GM23338 (cell line): ENCODE measurements at places on chromosomes 4 and X.

- no peak for DNase-seq
These were observed 95.2 kb downstream of the GPAT3 start for GRCh38 chr4:83631066-83631465.

DNA sequence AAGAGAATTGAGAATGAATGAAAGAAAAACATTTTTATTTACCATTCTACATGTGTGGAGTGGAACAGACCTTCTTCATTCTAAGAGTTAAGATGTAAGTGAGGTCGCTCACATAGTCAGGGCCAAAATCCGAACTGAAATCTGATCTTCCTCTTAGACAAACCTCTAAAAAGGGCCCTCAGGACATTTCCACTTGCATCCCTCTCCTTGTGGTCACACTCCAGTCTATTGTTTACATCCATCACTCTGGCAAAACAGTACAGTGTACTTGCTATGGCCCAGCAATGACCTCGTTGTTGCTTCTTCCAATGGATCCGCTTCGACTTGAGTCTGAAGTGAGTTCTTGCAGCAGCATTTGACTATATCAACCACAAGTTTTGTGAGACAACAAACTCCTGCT, 54.2 kb downstream of the MOSPD2 start:
- DNase-seq: no peak

DNA sequence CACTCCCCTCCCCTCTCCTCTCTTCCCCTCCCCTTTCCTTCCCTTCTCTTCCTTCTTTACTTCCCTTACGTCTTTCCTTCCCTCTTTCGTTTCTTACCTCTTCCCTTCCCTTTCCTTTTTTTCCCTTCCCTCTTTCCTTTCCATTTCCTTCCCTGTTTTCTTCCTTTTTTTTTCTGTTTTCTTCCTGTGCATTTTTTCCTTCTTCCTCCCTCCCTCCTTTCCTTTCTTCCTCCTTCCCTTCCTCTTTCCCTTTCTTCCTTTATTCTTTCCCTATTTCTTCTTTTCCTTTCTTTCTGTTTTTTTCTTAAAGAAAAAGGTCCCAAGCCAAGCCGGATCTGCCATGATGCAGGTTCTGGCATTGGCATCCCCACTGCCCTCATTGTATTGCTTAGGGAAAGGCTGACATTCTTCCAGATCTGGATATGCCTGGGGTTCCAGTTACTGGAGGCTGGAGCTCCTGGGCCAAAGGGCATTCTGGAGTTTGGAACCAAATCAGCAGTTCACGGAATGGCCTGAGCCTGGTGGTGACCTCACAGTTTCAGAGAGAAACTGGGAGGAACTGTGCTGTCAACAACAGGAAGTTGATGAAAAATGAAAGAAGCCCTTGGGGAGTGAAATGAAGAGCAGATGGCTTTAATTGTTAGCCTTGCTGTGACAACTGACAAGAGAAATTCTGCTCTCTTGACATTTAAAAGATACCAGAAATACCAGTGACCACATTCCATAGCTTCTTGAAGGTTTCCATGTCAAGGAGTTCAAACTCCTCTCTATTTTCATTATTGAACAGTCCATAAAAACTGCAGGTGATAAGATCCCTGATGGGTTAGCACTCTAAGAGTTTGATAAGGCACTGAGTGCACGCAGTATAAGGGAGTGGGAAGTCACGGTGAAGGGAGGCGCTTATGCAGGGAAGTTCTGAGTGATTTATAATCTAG, 622.1 kb downstream of the SPRY1 start:
- peak; percentile 6 for DNase-seq

DNA sequence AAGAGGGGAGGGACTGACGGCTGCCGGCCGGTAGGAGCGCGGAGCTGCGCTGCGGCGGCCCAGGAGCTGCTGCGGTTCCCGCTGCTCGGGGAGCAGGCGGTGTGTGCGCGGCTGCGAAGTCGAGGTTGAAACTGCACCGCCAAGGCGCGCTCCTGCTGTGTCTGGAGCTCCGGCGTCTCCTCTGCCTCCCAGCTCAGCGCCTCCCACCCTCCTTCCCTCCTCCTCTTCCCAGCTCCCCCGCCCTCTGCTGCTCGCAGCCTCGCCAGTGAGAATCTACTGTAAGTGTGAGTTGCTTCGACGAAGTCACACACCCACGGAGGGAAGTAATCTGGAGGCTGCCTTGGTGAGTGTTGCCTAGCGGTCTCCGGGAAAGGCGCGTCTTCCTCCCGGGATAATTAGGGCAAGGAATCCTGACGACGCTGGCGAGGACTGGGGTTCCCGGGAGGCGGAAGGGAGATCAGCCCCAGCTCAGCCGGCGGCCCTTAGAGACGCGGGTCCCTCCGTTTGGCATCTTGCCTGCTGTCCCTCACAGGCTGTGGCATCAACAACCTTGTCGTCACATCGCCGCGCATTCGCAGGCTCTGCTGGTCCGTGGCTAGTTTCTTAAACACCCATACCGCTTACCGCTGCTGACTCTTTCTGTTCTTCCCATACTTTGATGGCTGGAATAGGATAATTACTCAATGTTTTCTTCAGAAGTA, at the start of gene EPHA5:
EPHA5 (minus strand) TSS at position 159 of the 701 bp plus-strand sequence. CDS start 747 bp downstream, outside the sequence.
- peak; percentile 91 for DNase-seq

- DNase-seq: no peak
These were observed 190.6 kb upstream of the NEIL3 start for GRCh38 chr4:177119021-177119471.

DNA sequence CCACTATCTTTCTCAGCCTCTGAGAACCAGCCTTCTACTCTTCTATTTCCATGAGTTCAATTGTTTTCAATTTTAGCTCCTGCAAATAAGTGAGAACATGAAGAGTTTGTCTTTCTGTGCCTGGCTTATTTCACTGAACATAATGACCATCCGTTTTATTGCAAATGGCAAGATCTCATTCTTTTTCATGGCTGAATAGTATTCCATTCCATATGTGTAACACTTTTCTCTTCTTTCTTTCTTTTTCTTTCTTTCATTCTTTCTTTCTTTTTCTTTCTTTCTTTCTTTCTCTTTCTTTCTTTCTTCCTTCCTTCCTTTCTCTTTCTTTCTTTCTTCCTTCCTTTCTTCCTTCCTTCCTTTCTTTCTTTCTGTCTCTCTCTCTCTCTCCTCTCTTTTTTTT, 228.7 kb downstream of the SHOX start:
- no peak for DNase-seq

GRCh38 chrX:65576160-65576559, 41.6 kb upstream of the LAS1L start:
- DNase-seq: no peak

- DNase-seq: peak; percentile 67
These were observed 44.7 kb upstream of the FGF13 start for GRCh38 chrX:138756234-138756633.

- DNase-seq: no peak
These were observed 727.4 kb downstream of the FAM133A start for GRCh38 chrX:94401426-94401825.

GRCh38 chrX:38500141-38500540, 61.2 kb upstream of the TSPAN7 start:
- DNase-seq: no peak

- DNase-seq: no peak
These were observed 22.7 kb downstream of the FABP2 start for GRCh38 chr4:119299260-119299671.

DNA sequence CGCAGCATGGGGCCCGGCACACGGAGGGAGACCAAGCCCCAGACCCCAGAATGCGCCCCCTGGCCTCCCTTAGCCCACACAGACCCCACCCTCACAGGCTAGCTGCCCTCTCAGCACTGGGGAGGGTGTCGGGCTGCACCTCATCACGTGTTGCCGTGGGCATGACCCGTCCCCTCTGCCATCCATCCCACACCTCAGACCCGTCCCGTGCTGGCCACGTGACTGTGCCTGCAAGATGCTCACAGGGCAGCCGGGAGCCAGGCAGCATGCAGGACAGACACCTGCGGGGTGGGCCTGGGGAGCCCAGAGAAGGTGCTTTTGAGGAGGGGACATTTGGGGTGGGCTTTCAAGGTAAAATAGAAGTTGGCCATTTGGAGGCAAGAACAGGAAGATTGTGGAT, 4.8 kb downstream of the MSANTD1 start:
- DNase-seq: no peak

- DNase-seq: peak; percentile 43
These were observed 146.8 kb downstream of the KLHL4 start for GRCh38 chrX:87664381-87664780.

GRCh38 chr4:19880206-19880605, 371.5 kb upstream of the SLIT2 start:
- DNase-seq: no peak

- peak; percentile 27 for DNase-seq
These were observed 22.0 kb downstream of the DHRSX start for GRCh38 chrX:2478546-2479419.

GRCh38 chr4:141416219-141416618, 195.5 kb downstream of the ZNF330 start:
- no peak for DNase-seq

DNA sequence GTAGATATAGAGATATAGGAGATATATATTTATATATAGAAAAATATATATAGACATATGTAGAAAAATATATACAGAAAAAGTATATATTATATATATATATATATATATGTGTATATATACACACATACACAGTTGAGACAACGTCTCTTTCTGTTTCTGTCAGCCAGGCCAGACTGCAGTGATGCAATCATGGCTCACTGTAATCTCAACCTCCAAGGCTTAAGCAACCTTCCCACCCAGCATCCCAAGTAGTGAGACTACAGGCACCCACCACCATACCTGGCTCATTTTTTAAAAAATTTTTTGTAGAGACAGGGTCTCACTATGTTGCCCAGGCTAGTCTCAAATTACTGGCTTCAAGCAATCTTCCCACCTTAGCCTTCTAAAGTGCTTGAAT, 426.3 kb downstream of the GPM6A start:
- DNase-seq: no peak

DNA sequence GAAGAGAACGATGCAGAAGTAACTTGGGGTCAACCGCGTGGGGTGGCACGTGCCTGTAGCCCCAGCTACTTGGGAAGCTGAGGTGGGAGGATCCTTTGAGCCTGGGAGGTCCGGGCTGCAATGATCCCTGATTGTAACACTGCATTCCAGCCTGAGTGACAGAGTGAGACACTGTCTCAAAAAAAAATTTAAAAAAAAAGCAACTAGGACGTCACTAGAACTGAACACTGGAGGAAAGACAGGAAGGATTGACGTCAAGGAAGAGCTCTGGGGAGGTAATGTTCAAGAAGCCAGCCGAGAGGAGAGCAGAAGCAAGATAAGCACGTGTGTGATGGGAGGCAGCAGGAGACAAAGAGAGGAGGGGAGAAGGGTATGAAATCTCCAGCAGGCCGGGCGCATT, 28.7 kb downstream of the S100G start:
- no peak for DNase-seq

DNA sequence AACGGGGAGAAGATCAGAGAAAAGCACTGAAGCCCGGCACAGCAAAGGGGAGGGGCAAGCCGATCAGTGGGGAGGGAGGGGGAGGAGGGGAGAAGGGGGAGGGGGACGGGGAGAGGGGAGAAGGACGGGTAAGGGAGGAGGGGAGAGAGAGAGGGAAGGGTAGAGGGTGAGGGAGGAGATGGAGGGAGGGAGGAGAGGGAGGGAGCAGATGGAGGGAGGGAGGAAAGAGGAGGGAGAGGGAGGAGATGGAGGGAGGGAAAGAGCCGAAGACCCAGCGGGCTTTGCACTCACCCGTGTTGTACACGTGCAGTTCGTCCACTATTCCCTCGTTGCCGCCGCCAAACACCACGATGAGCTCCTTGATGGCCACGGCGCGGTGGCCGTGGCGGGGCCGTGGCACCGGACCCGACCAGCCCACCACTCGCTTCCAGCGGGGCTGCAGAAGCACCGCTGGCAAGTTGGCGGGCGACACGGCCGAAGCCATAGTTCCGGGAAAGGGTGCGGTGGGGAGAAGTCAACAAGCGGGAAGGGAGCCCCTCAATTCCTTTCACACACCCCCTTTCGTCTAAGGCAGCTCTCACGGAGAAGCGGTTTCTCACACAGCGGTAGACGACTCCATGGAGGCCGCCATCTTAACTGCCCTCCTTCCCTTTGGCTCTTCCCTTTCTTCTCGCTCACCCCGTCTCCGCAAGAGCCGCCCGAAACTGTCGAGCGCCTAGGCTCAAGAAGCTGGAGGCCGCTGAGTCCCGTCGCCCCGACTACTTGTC, 1.1 kb downstream of the HCFC1 start:
- peak; percentile 63 for DNase-seq

- no peak for DNase-seq
These were observed 219.6 kb upstream of the DIAPH2 start for GRCh38 chrX:96464880-96465558.

DNA sequence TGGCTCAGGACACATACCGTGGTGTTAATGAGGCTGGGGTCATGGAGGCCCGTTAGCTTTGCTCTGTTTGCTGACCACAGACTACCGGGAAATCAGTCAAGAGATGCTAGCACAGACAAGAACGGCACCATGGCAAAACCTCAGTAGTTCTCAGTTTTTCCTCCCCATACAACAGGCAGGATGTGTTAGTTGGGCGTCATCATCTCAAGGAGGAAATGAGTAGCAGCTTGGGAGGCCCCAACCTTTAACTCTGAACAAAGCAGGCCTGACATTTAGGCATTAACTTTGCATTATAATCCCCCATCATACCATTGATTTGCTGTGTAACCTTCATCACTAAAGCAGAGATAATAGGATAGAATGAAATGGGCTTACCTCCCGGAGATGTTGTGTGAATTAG, 714.2 kb downstream of the RPA4 start:
- DNase-seq: peak; percentile 40

GRCh38 chr4:71866212-71866885, 82.5 kb upstream of the GC start:
- DNase-seq: no peak

DNA sequence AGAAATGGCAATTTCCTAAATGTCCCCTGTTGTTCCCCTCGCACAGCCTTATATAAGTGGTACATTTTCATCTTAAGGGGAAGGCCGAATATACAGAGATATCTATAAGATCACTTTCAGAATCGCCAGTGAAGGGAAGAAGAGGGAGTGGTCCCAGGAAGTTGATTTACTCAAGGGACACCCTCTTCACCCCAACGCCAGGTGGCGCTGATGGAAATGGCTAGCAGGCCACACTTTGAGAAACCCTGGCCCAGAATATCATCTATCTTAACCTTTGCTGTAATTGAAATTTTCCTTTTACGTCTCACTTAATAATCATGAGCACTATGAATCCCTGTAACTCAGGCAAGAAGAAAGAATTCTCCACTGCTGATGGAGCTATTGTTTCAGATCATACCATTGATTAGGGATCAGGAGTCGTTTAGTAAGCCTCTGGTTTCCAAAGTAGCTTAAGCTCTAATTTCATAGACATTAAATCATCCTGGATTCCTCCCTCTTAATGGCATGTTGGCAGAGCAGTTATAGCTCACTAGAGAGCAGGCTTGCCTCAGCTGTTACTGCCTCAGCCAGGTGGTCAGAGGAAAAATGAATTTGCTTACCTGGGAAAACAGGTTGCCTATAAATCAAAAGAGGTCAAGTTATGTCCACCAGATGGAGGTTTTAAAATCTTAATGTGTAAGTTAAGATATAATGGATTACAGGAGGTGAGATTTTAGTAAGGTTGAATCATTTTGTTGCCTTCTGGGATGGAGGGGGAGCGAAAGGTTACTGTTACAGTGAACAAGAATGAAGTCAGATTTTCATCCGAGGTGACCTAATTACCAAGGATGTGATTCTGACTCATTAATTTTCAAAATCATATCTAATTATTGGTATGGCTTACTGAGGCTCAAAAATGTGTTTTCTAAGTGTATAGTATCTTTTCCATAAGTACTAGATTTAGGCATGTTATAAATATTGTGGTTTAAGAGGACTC, 941.2 kb upstream of the TENM3 start:
- DNase-seq: peak; percentile 83

- DNase-seq: no peak
These were observed 53.0 kb upstream of the DAPP1 start for GRCh38 chr4:99763635-99764101.

- DNase-seq: no peak
These were observed 194.9 kb downstream of the CBLL2 start for GRCh38 chrX:22467571-22467970.
